ENCODE measurements at places on chromosomes 1 and 21.

DNA sequence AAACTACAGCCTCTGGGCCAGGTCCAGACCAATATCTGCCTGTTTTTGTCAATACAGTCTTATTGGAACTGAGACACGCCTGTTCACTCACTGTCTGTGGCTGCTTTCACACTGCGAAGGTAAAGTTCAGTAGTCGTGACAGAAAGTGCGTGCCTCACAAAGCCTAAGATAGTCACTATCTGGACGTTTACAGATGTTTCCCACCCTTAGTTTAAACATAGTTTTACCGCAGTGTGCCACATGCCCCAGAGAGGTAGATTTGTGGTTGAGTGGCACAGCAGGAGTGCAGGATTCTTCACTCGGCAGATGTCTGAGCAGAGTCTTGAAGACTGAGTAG is 61.9 kb downstream of the NFASC start:
- DNase-seq = no peak

- DNase-seq = no peak
Observed at GRCh38 chr1:184465489-184466146, 78.8 kb downstream of the C1orf21 start.

DNA sequence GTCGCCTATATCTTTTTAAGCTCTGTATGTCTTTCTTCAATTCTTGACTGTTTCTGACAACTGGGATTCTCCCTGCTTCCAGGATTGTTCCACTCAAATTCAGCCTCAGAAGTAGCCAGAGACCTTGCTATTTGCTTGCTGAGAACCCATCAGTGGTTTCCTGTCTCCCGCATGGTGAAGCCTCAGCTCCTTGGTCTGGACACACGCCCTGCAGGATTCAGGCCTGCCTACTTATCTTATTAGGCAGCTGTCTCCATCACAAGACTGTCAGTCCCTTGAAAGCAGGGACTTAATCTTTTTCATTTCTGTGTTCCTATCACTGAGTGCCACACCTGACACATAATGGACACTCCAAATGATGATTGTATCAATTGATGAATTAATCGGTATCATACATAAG is 175.3 kb downstream of the PLPP3 start:
- no peak for DNase-seq

- DNase-seq = no peak
Observed at GRCh38 chr1:63705078-63705477, 68.7 kb upstream of the ROR1 start.

- DNase-seq = no peak
Observed at GRCh38 chr1:223339861-223340260, 24.1 kb downstream of the SUSD4 start.

DNA sequence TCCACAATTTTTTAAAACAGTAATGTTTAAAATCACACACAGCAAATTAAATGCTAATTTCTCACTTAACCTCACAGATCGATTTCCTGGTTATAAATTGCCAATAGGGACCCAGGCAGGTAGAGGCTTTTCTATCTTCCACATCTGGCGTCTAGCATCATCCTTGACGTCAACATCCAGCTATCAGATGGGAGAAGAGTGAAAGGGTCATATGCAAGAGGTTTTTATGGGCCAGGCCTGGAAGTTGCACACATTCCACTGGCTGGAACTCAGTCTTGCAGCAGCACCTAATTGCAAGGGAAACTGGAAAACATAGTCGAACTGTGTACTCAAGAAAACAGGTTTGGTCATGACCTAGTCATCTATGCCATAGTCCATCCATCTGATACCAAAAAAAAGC is 6.0 kb upstream of the EEIG2 start:
- no peak for DNase-seq

DNA sequence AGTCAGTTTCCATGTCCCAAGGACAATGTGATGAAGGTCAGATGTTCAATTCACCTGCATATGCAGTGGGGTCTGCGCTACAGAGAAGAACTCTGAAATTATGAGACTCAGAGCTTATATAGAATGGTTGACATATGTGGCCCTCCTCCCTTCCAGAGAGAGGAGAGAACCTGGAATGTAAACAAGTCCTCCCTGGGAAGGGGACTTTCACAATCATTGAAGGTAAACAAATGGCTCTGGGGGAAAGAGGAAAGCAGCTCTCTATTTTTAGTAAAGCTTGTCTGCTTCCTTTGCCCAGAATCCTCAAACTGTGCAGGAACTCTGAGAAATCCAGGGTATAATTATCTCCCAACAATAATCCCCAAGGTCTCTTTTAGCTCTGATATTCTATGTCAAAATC is 9.8 kb downstream of the OVGP1 start:
- no peak for DNase-seq

- no peak for DNase-seq
Observed at GRCh38 chr1:212816567-212817278, 25.0 kb downstream of the TATDN3 start.

DNA sequence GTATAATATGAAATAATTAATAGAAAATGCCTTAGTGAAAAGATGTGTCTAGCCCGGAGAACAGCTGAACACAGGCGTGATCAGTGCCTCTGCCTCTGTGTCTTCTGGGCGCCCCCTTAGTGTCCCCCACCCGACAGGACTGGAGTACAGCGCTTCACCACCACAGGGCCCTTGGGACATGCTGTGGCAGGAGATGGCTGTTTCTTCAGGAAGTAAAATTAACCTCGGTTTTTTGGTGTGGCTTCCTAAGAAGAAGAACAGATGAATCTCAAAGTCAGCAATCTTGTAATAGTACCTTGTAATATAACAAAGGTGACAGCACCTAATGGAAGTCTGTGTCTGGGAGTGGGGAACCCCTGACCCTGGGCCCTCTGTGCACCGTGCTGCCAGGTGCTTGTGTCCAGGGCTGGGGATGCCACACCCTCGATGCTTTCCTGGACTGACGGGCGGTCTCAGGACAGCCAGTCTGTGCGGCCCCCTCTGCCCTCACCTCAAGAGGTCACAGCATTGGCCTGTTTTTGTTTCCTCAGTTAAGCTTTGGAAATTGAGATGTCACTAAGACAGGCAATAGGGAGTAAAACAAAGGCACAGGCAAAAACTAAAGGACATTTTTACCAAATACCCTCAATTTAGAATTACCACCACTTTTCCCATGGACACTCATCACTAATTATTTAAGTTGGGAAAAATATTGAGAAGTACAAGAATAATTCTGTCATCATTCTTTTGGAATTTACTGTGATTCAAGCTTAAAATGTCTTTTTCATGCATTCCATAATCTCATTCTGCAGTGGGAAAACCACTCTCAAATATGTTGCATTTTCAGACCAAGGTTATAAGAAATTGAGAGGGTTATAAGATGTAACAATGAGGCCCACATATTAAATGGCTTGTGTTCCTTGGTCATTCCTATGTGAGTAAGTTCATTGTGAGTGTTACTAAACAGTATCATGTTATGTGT is 79.3 kb downstream of the ADARB1 start:
- peak; percentile 55 for DNase-seq

- DNase-seq = peak; percentile 53
Observed at GRCh38 chr21:45533361-45533845, 8.8 kb downstream of the SLC19A1 start.

DNA sequence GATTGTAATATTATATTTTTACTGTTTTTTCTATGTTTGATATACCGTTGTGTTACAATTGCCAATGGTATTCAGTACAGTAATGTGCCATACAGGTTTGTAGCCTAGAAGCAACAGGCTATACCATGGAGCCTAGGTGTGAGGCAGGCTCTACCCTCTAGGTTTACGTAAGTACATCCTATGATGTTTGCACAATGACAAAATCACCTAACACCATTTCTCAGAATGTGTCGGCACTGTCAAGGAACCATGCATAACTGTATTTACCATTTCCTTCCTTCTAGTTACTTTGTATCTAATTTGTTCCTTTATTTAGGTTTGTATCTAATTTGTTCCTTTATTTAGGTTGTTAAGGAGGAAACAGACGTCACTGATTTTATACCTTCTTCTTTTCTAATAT is 9.9 kb downstream of the NPHP4 start:
- DNase-seq = no peak

DNA sequence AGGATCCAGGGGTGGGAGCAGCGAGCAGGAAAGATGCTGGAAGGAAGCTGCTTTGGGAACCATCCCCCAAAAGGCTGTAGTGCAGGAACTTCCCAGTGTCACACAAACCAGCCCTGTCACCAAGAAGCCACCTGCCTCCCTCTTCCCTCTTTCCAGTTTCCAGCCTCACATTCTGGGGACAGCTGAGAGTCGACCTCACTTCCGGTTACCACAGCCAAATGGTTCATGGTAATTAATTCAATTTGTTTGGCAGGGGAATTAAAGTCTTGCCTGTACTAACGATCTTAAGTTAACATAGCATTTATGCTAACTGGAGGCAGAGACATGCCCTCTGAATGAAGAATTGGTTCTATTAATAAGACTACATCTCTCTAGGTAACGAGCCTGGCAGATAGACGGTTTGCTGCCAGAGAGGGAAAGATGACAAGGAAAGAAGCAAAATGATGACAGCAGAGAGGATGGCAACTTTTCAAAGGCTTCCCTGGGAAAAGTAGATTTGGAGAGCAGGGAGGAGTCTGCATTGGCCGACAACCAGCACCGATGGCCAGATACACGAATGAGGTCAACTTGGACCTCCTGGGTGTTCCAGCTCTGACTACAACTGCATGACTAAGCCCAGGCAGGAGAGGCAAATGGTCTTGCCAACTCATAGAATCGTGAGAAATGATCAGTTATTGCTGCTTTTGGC is 64.1 kb downstream of the TMCO4 start:
- DNase-seq = no peak

DNA sequence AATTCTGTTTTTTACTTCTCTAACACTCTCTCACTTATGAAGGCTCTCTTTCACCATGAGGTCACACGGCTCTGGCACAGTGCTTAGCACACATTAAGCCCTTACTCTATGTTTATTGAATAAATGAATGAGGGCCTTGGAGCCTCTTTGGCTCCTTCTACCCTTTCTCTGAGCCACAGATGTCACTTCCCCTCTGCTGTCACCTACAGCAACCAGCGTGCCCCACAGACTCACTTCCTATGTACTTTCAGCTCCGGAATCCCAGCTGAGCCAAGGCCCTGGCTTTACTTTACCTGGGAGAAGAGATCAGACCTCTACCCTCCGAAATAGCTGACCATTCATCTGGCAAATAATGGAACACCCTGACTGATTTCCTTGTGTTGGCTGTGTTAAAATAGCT is 53.7 kb upstream of the HMCN1 start:
- no peak for DNase-seq

DNA sequence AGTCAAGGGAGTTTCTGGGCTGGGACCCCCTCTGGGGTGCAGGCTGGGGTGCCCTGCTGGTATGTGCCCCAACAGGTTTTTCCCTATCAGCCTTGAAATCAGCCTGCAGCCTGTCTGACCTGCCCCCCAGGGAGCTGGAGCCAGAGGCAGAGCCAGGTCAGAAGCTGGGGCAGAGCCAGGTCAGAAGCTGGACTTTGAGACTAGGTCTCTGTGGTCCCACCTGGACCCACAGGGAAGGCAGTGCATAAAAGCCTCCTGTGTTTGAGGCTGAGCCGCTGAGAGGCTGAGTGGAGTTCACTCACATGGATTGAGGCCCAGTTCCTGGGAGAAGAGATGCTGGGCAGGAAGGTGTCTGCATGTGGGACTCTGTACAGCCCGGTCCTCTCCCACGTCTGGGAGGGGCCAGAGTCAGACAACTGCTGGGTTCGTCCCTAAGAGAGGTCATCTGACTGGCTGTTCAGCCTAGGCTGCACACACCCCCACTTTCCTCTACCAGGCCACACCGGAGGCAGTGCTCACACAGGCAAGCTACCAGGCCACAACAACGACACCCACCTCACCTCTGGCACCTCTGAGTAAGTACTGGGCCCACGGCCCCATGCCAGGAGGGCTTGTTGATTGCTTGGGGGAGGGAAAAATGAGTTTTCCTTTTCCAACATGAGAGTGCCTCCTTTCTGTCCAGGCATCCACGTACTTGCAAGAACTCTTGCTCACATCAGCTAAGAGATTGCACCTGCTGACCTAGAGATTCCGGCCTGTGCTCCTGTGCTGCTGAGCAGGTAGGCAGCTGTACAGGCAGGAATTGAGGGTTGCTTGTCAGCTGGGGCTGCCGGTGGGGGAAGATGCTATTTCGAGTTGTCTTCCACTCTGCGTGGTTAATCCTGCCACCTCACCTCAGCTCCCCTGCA is at the start of gene ANXA9:
TSS of gene ANXA9 (plus strand) at position 488 of the 908 bp plus-strand sequence. CDS start 814 bp downstream, outside the sequence.
- DNase-seq = no peak

DNA sequence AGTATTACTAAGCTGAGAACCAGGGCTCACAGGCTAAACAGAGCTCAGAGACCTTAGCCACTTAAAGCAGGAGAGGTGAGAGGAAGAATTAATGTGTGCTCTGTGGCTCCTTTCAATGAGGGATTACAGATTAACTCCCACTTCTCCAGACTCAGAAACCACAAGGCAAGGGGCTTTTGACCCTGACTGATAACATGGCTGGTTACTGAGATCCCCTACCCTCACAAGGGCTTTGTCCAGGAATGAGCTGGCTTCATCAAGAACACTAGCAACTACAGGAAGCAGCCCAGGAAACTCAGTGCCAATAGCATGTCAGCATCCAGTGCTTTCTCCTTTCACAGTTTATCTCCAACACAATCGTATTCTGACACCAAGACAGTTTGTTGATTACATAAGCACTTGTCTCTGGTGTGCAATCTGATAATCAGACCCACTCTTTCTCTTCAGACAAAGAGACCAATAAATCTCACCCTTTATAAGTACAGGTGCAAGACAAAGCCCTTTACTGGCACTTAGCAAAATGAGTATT is 38.8 kb downstream of the ERI3 start:
- no peak for DNase-seq

DNA sequence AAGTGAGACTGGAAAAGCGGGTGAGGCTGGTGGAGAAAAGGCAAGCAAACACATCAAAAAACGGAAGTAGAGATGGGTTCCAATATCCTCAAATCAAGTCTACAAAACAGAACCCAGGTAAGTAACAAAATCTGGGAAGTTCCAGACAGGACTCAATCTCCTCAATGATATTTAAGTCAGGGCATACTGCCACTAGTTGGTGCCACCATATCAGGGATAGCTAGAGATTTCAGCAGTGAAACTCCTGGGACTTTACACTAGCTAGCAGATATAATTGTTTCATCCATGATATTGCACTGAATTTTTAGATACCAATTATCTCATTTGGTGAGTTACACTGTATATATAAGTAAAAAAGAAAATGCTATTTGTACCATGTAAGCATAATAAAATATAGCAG is 52.0 kb downstream of the EYA3 start:
- DNase-seq = no peak

- DNase-seq = peak; percentile 90
Observed at GRCh38 chr1:7646981-7647901, 123.9 kb upstream of the VAMP3 start.

- no peak for DNase-seq
Observed at GRCh38 chr1:147167365-147167764, 4.9 kb downstream of the PRKAB2 start.

GRCh38 chr1:94031591-94031990 is 89.4 kb downstream of the ABCA4 start:
- no peak for DNase-seq

Data from activated CD8-positive, alpha-beta memory T cell treated with anti-CD3 and anti-CD28 coated beads for 24 hours (primary cell).